ENCODE measurements at places on chromosomes 4 and X. TPM values are rescaled to one million over a fixed set of nuclear protein-coding genes. Genes with fewer than 3 reads are reported as not detected.

GRCh38 chrX:8374041-8374825 is 90.4 kb upstream of the VCX3B start:
- no peaks in the 10 kb centered on the region for H3K36me3 ChIP-seq
- no peaks in the 10 kb centered on the region for H3K27me3 ChIP-seq
- H3K4me3 ChIP-seq, result no peak overlapping the region
- no peaks in the 10 kb centered on the region for H3K4me1 ChIP-seq

DNA sequence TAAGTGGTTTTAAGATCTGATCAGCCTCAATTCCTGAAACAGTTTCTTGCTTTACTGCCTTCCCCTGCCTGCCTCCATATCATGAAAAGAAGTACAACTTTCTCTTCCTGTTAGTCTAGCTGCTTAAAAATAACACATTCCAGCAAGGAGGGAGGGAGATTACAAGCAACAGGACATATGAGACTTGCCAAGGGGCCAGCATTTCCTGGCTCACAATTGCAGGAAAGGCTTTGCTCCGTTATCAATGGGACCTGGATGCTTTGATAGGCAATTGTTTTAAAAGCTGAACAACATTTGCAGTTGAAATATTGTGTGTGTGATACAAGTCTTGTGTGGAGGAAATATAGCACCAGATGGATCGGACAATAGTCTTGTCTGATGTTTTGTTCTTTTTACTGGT is 425.0 kb downstream of the FAT4 start:
- H3K4me1 ChIP-seq, result no peaks in the 10 kb centered on the region
- no peaks in the 10 kb centered on the region for H3K36me3 ChIP-seq
- H3K4me3 ChIP-seq, result no peak overlapping the region
- H3K27me3 ChIP-seq, result no peaks in the 10 kb centered on the region
- no peak overlapping the region for H3K27ac ChIP-seq

S100P gene
- total RNA-seq, result 84.6 TPM

- no peak overlapping the region for H3K27ac ChIP-seq
- no peaks in the 10 kb centered on the region for H3K4me1 ChIP-seq
- no peak overlapping the region for H3K4me3 ChIP-seq
These were observed 516.8 kb downstream of the CFAP47 start for GRCh38 chrX:36436361-36436760.

NAA11 gene
- not detected for total RNA-seq

- H3K27ac ChIP-seq, result no peak overlapping the region
- H3K36me3 ChIP-seq, result peaks cover 33% of the 10 kb centered on the region
- H3K4me1 ChIP-seq, result no peaks in the 10 kb centered on the region
- H3K27me3 ChIP-seq, result no peaks in the 10 kb centered on the region
These were observed 19.9 kb upstream of the TXK start for GRCh38 chr4:48153791-48154550.

- DNase-seq, result no peak
- H3K4me1 ChIP-seq, result peaks cover 8% of the 10 kb centered on the region
- H3K4me3 ChIP-seq, result no peak overlapping the region
These were observed 152.7 kb downstream of the ANTXR2 start for GRCh38 chr4:79920163-79920853.

HMX1 gene
- total RNA-seq, result not detected

RHOXF2 gene
- total RNA-seq, result not detected

NAP1L2 gene
- 1.9 TPM for total RNA-seq

NPY1R gene
- total RNA-seq, result not detected

DNA sequence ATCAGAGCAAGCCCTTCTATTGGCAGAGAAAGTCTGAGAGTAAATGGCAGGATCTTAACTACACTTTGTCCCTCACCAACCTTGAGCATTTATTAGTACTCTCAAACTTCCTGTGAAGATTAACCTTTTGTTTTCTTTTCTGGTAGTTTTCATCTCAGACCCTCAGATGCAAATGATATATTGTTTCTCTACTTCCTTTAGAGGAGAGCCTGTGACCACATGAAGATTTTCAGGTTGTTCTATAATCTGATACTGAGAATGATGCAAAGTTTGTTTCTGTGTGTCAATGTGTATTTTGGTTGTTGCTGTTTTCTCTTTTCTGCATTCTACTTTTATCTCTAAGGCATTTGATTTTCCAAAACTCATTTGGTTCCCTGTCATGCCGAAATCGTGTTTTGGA is 165.8 kb upstream of the CYSLTR1 start:
- no peaks in the 10 kb centered on the region for H3K36me3 ChIP-seq
- H3K27ac ChIP-seq, result no peak overlapping the region
- H3K27me3 ChIP-seq, result peaks cover 31% of the 10 kb centered on the region
- H3K4me3 ChIP-seq, result no peak overlapping the region
- DNase-seq, result no peak

DNA sequence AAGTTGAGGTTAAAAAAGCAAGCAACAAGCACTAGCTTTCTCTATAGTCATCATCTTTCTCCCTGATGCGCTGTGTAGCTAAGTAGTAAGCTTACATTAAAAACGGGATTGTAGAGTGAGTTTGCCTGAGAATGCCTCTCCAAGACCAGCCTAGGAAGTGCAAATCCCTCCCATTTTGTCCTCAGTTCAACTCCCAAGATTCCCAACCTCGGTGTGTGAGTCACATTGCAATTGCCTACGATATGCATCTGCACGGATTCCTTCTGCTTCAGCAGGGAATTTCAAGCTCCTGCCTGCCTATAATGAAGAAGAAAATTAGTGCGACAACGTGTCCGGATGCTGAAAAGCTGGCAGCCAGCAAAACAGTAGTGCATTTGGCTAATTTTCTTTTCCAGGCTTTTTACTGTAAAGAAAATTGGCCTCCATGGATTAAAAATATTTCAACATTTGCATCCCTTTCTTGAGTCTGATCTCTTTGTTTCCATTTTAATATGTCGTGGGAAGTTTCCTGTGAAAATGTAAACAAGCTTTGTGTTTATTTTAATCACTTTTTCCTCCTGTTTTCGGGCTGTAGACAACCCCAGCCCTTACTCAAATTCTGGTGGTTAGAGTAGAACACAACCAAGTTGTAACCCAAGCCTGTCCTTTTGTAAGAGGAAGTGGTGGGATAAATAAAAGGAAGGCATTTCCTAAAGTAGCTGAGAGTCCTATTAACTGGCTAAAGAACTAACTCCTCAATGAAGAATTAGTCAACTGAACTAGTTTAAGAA is 58.4 kb upstream of the TET2 start:
- peaks cover 40% of the 10 kb centered on the region for H3K27me3 ChIP-seq
- H3K27ac ChIP-seq, result no peak overlapping the region
- H3K4me1 ChIP-seq, result no peaks in the 10 kb centered on the region

Data from activated T-cell treated with anti-CD3 and anti-CD28 coated beads, Interleukin-2, amount 50 U/mL, for 72 hours (primary cell).